Fibroblast of skin of abdomen (primary cell): ENCODE measurements at places on chromosomes 5 and 9.
A peak's percentile ranks its signal among the peaks of the same experiment; 100 is the strongest.

DNA sequence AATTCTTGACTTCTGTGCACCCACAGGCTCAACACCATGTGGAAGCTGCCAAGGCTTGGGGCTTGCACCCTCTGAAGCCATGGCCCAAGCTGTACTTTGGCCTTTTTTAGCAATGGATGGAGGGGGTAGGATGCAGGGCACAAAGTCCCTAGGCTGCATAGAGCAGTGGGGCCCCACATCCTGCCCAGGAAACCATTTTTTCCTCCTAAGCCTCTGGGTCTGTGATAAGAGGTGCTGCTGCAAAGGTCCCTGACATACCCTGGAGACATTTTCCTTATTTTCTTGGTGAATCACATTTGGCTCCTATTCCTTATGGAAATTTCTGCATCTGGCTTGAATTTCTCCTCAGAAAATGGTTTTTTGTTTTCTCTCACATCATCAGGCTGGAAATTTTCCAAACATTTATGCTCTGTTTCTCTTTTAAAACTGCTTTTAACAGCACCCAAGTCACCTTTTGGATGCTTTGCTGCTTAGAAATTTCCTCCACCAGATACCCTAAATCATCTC, 482.7 kb upstream of the TLE4 start:
- no peak for DNase-seq

- no peak for DNase-seq
Measured at GRCh38 chr9:120875195-120875565, 1.8 kb downstream of the PHF19 start.

DNA sequence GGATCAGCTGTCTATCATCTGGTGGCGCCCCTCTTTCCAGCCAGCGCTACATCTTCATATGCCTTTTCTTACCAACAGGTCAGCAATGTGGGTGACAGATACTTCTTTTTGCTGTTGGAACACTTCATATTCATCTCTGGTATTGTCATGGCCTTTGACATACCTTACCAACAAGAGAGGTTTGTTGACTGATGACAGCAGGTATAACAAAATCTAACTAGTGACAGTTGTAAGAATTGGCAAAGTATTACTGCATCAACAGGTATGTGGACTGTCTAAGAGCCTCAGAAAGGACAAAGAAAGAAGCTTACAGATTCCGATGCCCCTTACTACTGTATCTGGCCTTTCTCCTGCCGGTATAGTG, 29.9 kb upstream of the ZSWIM6 start:
- no peak for DNase-seq

- peak; percentile 88 for DNase-seq
Measured at GRCh38 chr9:132069046-132069898, 10.4 kb downstream of the MED27 start.

DNA sequence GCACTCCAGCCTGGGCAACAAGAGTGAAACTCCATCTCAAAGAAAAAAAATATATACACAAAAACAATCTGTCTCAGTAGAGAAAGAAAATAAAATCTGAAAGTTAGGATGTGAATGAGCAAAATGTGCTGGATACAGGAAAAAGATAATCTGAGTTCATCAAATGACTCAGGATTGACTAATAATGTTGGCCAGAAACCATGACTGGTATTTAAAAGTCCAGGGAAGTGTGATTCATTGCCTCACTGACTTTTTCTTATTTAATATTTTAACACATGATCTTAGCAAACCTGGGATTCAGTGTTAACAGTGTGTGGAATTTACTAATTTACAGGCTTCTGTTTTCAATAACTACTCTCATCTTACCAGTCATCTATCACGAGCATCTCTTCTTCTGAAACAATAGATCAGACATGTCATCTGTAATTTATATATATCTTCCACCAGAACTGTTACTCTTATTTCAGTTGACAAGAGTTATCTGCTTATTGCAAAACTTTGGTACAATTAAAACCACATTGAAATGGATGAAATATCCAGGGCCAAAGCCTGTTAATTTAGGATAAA, 256.7 kb downstream of the CDH12 start:
- DNase-seq, result peak; percentile 95

DNA sequence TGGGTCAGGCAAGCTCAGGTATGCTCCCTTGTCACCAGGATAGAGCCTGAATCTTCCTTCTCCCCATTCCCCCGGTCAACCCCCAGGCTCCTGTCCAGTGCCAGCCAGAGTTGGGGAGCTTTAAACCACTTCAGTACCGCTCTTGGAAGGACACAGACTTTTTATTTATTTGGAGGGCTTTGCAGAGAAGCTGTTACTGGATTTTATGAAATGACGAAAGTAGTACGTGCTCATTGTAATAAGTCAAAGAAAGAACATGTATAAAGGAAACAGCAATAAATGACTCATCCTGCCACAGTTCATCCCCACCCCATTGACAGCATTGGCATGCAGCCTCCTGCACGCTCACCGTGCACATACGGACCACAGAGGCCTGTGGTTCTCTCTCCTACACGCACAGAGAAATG, 230.3 kb downstream of the AUH start:
- peak; percentile 96 for DNase-seq

DNA sequence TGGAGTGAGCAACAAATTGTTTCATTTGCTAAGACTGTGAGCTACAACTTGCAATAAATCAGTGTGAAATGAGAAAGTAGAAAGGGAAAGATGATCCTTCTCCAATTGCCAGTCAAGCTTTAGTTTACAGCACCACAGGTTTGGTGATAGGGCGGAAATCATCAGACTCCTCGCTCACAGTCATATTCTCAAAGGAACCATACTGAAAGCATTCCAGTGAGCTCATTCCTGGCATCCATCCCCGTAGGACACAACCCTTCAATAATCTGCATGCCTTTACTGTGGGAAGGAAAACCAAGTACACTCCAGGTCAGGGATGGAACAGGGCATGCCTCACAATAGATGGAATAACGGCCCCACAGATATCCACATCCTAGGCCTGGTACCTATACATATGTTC, 80.7 kb downstream of the FSTL4 start:
- DNase-seq, result peak; percentile 53

- DNase-seq, result no peak
Measured at GRCh38 chr5:146706321-146706972, 172.1 kb downstream of the PPP2R2B start.

- no peak for DNase-seq
Measured at GRCh38 chr9:136190237-136190601, 14.7 kb downstream of the LHX3 start.

DNA sequence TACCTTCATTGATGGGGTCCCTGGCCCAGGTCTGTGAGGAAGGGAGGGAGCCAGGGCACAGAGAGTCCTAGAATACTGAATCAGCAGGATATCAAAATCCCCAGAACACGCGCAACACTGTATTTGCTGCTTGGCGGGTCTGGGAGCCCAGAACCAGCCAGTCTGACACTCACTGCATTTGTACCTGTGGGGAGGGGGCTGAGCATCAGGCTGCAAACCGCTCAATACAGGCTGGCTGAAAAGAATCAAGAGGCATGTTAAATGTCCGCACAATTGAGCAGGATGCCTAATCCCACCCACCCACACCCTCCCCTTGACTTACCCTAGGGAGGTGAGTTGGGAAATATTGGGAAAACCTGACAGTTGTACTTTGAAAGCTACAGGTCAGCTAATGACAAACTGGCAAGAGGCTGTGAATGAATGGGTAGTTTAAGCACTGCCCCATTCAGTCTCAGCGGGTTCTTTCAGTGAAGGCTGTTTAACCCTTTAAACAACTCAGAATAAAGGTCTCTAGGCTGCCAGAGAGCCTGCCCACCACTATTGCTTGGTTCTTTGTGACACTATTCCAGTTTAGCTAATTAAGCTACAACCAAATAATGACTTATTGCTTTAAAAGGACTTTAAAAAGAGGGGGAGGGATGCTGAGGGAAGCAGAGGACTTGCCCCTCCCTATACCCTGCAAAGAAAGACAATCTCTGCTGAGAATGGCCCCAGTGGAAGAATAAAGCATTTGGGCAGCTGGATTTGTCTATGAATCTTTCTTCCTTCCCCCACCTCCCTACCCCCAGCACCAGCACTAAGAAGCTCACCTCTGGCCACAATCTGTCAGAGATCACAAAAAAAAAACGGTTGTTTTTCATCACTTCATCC, 5.0 kb downstream of the SPRY4 start:
- no peak for DNase-seq

- no peak for DNase-seq
Measured at GRCh38 chr9:118670011-118670953, 699.0 kb downstream of the BRINP1 start.

- no peak for DNase-seq
Measured at GRCh38 chr9:136898483-136899100, 12.3 kb downstream of the TRAF2 start.

DNA sequence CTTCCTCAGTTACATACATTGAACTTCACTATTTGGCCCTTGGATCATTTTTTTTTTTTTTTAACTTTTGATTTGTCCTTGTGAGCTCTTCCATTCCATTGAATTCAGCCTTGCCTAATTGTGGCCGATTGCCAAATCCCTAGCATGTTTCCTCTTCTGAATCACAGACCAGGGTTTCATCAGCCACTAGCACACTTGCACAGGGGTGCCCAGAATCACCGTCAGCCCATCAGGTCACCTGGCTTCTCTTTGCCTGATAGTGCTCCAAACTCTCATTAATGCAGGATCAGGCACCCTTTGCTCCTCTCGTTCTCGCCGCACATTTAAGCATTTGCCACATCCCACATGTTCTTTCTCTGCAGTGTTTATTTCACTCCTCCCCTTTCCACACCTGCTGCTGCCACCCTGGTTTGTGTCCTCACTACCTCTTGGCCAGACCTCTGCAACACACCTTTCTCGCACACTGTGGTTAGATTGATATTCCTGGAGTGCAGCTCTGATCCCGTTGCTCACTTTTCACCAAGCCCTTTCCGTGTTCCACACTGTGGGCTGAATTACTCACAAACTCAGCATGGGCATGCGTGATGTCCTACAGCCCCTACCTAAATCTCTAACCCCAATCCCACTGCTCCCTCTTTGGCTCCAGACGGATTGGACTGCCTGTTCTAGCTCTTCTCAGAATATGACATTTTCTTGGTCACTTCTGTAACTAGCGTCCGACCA, 9.8 kb downstream of the PIK3R1 start:
- peak; percentile 94 for DNase-seq

DNA sequence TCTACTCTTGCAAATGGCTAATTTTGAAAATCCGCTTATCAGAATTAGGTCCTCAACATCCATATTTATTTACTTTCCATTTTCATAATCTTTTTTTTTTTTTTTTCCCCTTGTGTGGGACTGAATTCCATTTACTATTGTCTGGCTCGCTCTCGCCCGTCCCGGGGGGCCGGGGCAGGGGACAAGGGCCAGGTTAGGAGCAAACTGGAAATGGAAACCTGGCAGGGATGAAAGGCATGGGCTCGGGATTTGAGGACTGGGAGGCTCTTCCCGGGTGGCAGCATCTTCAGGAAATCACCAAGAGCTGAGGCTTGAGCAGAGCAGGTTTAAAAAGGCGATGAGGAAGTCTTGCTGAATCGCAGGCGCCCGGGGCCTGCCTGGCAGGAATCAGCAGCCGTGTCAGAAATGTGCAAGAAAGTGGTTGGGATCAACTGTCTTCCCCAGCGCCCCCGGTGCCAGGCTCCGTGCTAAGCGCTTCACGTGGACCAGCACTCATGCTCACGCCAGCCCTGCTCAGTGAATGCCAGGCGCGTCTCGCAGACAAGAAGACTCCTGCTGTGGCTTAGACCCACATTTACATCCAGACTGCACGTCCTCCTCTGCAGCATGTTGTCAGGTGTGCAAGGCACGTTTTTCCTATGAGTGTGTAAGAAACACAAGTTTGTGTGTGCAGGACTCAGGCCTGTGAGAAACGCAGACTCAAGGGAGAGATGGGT, 66.3 kb upstream of the UNC5A start:
- no peak for DNase-seq

DNA sequence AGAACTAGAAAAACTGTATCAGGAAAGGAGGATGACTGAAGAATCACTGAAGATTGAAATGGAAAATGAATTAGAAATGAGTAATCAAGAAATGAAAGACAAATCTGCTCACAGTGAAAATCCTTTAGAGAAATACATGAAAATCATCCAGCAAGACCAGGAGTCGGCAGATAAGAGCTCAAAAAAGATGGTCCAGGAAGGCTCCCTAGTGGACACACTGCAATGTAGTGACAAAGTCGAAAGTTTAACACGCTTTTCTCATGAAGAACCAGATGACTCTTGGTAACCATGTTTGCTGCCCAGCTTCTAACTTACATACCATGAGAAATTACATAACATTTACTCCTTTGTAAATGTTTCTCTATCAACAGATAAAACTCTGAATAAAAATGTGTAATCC, 37.1 kb downstream of the CPLANE1 start:
- no peak for DNase-seq

DNA sequence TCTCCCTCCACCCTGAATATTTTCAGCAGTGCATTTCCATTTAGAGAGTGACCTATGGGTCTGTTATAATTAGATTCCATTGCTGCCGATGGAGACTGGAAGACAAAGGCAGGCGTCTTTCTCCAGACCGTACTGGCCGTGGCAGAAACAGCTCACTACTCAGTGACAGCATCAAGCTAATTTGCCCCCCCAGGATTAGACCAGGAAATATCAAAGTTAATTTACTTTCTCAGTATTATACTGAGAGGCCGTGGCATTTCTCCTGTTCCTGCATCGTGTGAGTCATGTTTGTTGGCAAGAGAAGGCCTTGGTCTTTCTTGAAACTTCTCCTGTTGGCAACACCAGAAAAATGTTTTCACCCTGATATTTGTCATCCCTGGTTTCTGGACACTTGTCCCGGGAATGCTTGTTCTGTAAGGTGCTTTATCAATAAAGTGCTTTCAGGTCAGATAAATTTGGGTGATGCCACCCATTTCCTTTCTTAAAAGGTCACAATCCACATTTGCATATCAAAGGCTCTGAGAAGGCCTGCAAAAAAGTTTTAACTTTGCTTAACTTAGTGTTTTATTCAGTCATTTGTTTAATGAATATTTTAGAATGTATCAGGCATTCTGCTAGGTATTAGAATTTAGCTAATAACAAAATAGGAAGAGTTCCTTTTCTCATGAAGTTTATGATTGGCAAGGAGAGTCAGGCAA, 28.4 kb downstream of the SV2C start:
- DNase-seq, result no peak

DNA sequence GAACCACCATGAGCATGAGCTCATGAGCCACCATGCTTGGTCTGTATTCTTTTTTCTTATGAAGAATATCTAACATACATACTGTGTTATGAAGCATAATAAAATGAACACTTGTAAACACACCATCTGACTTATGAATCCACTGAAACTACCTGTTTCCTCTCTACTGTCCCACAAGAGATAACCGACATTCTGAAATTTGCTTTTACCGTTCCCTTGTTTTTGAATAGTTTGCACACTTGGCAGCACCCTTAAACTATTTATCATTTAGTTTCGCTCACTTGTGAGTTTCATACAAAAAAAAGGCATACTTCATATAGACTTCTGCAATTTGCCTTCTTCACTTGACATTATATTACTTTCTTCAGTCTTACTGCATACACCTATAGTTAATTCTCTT, 8.9 kb downstream of the LARS1 start:
- DNase-seq, result no peak

DNA sequence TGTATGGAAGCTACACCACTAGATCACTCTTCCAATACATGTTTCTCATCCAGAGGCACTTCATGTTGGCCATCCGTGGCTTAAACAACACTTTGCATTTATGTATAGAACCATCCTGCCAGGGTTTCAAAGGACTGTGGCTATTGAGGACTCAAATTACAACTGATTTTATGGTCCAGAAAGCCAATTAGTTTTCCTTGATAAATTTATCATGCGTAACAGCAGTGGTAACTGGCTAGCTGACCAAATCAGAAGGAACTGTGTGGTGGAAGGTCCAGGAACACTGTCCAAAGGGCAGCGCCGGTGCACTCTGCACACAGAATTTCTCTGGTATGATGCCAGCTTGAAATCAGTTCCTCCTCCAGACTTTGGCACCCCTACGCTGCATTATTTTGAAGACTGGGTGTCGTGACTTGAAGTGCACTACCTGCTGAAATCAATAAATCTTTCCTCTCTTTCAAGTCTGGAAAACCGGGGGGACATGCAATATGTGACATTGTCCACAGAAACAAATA, 69.3 kb upstream of the TMEM252 start:
- DNase-seq, result no peak
